ENCODE measurements at places on chromosomes 16 and 17. TPM values are rescaled to one million over a fixed set of nuclear protein-coding genes. Genes with fewer than 3 reads are reported as not detected.

The NPIPA3 gene
- polyA plus RNA-seq: not detected

The NUPR1 gene
- not detected for polyA plus RNA-seq

The TP53TG3D gene
- 1.9 TPM for polyA plus RNA-seq

DNA sequence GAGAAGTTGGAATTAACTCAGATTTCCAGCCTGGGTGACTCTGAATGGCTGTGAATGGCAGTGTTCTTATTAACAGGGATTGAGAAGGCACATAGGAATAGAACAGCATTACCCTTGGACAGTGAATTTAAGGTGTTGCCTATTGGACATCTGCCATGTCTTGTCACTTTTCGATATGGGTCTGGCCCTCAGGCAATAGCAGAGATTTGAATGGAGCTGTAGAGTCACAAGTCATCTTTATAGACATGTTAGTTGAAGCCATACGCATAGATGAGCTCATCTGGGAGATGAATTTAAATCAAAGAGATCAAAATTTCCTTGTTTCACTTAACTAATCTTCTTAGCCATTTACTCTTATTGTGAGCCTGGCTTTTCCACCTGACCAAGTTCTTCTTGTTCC lies 14.9 kb upstream of the DHRS11 start:
- DNase-seq: no peak

DNA sequence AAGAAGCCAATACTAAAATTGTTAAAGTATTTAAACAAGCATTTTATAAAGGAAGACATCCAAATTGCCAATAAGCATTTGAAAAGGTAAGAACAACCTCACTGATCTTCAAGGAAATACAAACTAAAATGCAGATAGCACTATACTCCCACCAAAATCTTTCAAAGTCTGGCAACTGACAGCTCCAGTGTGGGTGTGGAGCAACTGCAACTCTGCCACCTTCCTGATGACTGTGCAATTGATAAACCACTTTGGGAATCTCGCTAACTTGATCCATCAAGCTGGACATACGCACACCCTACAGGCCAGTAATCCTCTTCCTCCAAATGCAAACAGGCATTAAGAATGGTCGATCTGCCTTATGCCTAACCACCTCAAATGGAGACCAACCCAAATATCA lies 31.9 kb downstream of the LITAFD start:
- no peak for DNase-seq

GRCh38 chr17:823501-823902 lies 41.3 kb downstream of the MRM3 start:
- DNase-seq: no peak

DNA sequence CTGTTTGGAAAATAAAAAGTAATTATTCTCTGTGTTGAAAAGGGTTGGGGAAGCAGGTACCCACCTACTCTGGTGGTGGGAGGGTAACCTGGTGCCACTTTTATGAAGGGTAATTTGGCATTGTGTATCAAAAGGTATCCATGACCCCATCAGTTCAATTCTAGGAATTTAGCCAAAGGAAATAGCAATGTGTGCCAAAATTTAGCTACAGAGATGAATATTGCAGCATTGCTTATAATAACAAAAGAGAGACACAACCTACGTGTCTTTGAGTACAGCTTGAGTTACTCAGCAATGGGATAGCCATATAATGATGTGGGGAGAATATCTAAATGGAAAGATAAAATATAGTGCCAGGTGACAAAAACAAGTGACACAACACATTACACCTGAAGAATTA lies 170.7 kb downstream of the NTN1 start:
- DNase-seq: no peak

DNA sequence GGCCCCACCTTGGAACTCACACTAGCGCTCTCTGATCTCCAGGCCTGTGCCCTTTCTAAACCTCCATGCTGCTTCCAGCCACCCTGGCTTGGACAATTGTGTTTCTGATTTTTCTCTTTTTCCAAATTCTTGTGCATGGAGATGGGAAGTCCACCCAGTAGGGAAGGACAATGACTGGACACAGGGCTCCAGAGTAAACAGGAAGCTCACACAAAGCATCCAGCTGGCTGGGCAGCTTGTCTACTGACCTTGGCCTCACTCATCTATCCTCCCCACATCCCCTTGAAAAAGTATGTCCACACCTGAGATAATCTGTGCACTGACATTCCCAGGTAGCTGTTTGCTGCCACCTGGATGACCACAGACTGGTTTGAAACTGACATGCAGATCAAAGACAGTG lies 331.2 kb upstream of the MAF start:
- no peak for DNase-seq

DNA sequence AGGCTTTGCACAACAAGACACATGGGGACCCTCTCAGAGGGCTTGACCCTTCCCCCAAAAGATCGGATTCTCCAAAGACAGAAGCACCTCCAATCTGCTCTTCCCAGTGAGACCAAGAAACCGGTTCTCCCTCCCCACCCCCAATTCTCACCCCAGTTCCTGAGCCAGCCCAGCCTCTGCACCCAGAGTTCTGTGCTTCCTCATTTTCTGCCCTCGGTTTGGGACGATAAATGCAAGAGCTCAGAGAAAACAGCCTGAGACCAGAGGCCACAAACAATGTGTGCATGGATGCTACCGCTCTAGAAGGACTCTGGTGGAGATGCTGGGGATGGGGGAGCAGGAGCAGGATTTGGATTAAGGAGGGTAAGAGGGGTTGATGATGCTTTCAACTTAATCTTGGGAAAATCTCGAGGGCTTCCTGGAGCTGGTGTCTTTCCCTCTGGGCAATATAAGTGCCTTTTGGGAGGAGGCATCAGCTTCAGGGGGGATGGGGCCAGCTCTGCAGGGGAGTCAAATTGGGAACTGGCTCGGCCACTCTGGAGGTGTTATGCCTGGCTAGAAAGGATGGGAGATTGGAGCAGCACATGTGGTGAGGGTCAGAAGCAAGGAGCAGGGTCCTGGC lies 6.0 kb downstream of the KRT15 start:
- DNase-seq: no peak

- no peak for DNase-seq
Measured at GRCh38 chr16:67104061-67104460, 5.7 kb upstream of the PHAF1 start.

GRCh38 chr16:8866118-8866883 lies 2.5 kb downstream of the CARHSP1 start:
- DNase-seq: no peak

DNA sequence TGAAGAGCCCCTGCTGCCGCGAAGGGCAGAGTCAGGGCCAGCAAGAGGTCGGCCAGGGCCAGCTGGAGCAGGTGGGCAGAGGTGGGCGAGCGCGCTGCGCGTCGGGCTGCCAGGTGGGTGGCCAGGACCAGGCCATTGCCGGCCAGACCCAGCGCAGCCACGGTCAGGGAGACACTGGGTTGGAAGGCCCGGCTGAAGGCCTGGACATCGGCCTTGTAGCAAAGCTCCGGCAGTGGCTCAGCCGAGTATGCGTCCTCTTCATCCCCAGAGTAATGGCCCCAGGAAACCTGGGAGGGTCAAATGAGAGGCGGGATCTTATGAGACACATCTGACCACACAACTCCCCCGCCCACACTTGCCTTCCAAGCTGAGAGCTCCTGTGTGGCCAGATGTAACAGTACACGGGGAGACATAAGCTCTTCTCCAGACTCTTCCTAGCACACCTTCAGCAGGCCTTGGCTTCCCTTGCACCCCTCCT lies 1.3 kb downstream of the CCR10 start:
- no peak for DNase-seq

GRCh38 chr17:31559584-31560501 lies 168.4 kb downstream of the RAB11FIP4 start:
- DNase-seq: no peak

- DNase-seq: no peak
Measured at GRCh38 chr17:57256708-57257112, 387 bp downstream of the MSI2 start.

GRCh38 chr17:42687707-42688320 lies 5.5 kb downstream of the CNTNAP1 start:
- DNase-seq: no peak

DNA sequence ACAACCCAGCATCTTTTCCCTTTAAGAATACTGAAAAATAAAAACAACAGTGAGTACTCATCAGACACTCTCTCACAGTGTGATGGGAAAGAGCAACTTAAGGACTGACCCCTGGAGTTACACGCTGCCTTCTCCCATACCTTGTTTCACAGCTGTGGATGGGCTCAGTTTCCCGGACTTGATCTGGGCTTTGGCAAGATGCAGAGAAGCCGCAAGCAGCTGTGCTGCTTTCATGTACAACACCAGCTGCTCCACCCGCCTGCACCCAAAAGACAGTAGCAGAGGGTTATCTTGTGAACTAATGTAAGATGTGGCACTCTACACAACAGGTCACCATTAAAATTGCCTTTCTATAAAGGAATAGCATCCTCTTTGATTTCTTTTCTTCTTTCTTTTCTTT lies 32.7 kb upstream of the ALDH3A1 start:
- DNase-seq: no peak

DNA sequence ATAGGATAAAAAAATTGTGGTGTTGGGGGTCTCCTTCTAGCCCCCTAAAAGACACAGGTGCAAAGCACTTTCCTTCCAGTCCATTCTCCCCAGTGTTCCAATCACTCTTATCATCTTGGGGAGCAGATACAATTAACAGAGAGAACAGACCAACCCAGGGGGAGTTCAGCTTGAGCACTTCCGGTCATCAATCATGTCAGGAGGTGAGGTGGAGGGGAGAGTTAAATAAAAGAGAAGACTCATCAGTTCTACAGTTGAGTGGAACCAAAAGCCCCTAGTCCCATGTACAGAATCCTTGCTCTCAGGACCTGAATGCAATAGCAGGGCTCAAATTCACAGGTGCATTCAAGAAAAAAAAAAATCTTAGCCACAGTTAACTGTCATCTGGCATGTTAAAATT lies 122.3 kb downstream of the DYNLRB2 start:
- no peak for DNase-seq

DNA sequence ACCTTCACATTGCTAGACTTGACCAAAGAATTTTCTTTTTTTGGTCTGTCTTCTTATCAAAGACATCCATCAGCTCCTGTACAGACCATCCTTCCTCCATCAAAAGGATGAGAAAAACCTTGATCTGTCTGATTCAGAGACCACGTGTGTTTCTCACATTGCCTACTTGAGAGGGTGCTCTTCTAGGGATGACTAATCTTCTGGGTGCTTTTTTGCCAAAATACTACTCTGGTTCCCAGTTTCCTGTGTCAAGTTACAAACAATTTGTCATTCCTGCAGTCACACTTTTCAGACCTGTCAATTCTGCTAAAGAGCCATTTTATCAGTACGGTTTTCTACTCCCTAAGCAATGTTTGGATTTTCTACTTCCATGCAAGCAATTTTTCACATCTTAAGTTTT lies 492.2 kb downstream of the CDH11 start:
- no peak for DNase-seq

DNA sequence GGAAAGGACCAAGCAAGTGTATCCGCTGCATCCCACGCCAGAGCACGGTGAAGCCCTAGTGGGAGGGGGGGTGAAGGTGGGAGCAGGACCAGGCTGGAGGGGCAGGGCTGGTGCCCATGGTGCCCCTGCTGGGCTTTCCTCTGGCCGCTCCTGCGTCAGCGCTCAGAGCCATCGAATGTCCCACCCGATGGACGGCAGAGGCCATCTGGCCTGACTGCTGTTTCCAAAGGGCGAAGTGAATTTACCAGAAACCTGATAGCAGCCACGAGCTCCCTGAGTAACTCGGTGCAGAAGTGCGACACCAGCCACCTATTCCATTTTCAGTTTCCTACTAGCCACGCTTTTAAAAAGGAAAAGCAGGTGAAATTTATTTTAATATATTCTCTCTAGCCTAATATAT lies 203.6 kb upstream of the CIBAR2 start:
- no peak for DNase-seq

DNA sequence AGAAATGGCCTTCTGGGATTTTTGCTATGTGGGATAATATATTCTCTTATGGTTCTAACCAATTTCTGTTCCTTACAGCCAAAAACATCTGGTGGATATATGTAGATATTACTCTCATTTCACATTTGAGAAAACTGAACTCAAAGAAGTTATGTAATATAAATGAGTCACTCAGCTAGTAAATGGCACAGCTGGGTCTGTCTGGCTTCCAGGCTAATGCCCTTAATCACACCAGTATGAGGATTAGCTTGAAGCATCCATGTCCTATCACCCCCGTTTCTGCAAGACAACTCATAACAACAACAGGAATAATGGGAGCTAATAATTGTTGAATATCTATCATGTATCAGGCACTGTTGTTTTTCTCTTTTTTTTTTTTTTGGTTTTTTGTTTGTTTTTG lies 34.4 kb upstream of the USP7 start:
- DNase-seq: no peak

DNA sequence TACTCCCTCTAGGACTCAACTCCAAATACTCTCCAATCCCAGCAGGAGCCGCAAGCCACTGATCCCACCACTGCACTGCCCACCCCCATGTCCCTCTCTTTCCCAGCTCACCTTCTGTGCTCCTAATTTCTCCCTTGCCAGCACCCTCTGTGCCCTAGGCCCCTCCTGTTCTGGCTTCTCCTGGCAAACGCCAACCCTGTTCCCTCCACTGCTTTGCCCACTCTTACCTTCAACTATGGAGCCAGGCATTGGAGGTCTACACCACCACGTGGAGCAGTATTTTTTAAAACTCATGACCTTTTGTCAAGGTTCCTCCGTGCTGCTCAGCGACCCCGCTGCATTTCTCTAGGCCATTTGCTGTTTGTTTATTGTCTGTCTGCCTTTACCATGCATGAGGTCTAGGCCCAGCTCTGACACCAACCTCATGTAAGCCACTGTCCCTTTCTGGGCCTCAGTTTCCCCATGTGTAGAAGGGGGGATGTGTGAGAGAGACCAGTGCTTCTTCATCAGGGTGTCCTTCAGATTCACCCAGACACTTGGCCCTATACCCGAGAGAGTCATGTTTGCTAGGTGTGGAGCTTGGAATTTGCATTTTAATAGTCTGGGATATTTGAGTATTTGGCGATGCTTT lies 4.6 kb downstream of the CCDC102A start:
- DNase-seq: no peak

DNA sequence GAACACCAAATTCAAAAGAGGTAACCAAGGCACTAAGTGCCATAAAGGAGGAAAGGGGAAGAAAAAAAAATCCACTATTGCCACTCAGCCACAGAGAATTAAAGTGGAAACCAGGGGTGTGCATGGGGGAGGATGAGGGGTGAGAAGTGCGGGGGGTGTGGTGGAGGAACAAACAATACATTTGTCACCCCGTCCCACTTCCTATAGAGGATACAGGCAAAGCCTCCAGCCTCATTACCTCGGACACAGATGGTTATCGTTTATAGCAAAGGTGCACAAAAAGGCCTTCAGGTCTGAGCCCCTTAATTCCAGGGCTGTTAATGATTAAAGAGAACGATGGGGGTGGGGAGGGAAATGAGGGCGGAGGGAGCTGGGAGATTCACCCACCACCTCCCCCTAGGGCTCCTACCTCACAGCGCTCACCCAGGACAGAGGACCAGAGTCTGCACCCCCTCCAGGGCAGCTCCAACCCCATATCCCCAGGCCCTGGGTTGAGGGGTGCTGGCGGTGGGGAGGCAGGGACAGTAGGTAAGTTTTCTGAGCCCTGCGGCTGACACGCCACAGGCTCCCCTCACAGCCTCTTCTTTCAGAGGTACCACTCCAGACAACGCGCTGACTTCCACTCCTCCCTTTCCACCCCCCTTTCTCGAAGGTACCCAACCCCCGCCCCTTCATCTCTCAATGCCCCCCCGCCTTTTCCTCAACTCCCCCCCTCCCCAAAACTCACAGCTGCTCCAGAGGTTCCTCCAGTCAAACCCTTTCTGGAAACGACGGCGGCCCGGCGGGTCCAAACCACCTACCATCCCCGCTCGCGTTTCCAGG lies 470 bp downstream of the DCUN1D3 start:
- DNase-seq: no peak

- DNase-seq: no peak
Measured at GRCh38 chr16:87584271-87584670, 18.0 kb upstream of the JPH3 start.

GRCh38 chr16:84504420-84505248 lies at the start of gene MEAK7:
MEAK7 (minus strand) TSS chr16:84504659; CDS start chr16:84498086, 6,573 bp downstream.
- peak; percentile 92 for DNase-seq

All from naive thymus-derived CD8-positive, alpha-beta T cell (primary cell).